Stimulated activated CD4-positive, alpha-beta T cell treated with anti-CD3 and anti-CD28 coated beads, Interleukin-4, amount 100 ng/mL, for 24 hours (primary cell): ENCODE measurements at places on chromosomes 7 and 10.

- DNase-seq, result no peak
Measured at GRCh38 chr7:102129636-102130370, 156.9 kb upstream of the SH2B2 start.

DNA sequence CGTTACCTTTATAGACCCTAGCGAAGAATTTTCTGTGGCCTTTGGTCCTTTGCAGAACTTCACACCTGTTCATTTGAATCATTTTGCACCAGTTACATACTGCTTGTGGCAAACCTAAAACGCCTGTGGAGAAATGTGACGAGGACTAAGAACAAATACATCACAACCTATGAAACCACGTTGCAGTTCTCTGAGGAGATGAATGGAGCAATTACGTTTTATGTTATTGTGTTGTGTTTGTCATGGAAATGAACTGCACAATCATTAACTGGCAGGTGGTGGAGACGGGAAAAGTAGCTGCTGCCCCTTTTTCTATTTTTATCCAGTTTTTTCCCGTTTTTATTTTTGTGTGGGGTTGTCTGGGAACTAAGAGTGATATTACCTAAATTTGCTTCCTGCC lies 505.5 kb downstream of the SDK1 start:
- no peak for DNase-seq

DNA sequence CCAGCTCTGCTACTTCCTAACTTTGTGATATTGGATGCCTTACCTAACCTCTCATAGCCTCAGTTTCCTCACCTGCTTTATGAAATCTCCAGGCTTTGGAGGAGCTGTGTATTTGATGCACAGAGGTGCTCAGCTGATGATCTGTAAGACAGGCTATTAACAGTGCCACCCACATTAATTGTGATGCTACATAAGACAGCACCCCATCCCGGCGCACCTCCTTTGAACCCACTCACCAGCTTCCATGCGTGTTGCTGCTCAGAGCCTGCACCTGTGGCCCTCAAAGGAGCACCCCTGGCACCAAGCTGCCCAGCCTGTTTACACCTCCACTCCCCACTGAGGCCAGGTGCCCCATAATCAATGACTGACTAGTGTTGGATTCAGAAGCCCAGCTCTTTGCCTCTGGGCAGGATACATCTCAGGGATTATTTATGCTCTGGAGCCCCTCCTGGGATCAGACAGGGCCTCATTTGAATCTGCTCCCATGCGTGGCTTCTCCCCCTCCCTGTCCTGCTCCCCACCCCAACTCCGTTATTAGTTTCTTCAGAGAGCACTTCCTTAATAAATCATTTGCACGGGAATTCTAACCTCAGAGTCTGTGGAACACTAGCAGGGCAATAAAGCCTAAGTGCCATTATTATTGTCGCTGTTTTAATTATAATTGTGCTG lies 87.7 kb downstream of the GFRA1 start:
- no peak for DNase-seq

- no peak for DNase-seq
Measured at GRCh38 chr7:142443216-142444010, 185.6 kb upstream of the PRSS58 start.

- no peak for DNase-seq
Measured at GRCh38 chr7:31082017-31082416, 29.9 kb downstream of the ADCYAP1R1 start.

DNA sequence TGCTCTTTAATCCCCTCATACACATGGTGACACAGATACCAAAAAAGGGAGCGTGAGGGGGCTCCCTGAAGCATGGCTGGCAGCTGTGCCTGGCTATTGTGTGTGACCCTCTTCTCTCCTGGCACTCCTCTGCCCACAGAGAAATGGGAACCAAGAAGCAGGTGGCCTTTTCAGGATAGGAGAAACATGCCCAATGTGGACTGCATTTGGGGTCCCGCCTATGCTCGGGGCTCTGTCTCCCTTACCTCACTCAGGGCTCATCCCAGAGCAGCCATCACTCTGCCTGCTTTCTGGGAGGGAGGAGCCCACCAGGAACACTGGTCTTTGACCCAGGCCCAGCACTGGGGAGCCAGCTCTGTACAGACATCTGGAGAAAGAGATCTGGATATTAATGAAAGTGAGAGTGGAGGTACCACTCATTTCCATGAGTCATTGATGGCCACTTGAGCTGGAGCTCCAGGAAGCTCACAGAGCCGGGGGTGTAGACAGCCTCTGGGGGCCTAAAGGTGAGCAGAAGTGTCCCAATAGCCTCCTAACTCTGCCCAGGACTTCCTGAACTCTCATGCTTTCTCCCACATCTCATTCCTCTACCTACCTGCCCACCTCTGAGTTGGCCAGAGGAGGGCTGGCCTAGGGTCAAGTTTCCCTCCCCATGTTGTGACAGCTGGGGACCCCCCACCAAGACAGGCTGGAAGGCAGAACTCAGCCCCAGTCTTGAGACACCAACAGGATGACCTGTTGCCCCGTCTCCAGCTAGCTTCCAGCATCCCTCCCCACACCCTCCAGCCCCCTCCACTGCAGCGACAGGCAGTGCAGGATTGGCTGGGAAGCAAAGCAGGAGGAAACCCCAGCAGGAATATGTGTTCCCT lies 42.6 kb downstream of the DRGX start:
- no peak for DNase-seq

GRCh38 chr7:38728145-38728544 lies 97.0 kb upstream of the AMPH start:
- DNase-seq, result no peak

DNA sequence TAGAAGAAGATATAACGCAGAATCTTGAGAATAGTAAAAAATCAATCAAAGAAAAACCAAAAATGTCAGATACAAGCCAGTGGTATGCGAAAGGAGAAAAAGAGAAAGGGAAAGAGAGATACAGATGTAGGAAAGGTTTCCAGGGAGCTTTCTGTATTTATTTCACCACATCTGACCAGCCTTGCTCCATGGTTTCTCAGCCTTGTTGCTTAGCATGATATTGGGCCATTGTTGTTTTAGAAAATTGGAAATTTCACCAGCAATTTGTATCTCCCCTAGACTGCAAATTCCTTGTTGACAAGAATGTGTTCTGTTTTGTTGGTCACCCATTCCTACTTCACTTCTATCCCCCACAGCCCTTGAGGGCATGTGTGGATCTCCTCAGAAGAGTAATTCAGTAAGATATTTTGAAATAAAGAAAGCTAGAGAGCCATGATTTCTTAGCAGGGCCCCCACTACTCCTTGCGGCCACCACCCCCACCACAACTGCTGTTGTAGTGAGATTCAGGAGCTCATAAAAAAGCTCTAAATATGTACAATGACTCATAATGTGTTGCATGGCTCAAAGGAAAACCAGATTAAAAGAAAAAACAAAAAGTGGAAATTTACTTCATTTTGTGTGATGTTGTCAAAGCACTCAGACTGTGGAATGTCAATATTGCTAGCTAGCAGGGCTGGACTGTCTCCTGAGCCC lies 138.7 kb downstream of the CHRM2 start:
- DNase-seq, result no peak

GRCh38 chr10:112951359-112952281 lies 1.6 kb downstream of the TCF7L2 start:
- DNase-seq, result peak; percentile 30

DNA sequence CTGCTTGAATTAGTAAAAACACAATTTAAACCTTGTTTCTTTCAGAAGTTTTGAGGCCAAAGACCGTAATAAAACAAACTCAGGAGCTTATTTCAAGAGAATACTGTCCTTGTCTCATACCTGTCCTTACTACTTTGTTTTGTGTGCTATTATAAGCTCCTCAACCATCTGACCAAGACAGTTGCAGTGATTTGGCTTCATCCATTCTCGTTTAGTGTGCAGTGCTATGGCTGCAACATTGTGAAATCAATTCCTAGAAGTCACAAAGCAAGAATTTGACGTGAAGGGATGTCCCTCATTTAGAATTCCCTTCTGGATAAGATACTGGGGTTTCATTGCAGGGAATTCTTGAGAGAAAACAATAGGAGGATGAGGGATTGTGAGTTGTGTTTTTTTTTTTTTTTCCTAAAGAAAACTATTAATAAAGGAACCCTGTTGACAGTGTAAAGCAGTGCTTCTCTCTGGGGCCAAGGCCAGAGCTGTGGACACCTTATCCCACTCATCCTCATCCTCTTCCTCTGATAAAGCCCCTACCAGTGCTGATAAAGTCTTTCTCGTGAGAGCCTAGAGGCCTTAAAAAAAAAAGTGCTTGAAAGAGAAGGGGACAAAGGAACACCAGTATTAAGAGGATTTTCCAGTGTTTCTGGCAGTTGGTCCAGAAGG lies at the start of gene OIT3:
Gene OIT3, plus strand, starts transcription at position 604 of the 663 bp plus-strand sequence. CDS start 60 bp downstream, outside the sequence.
- no peak for DNase-seq

DNA sequence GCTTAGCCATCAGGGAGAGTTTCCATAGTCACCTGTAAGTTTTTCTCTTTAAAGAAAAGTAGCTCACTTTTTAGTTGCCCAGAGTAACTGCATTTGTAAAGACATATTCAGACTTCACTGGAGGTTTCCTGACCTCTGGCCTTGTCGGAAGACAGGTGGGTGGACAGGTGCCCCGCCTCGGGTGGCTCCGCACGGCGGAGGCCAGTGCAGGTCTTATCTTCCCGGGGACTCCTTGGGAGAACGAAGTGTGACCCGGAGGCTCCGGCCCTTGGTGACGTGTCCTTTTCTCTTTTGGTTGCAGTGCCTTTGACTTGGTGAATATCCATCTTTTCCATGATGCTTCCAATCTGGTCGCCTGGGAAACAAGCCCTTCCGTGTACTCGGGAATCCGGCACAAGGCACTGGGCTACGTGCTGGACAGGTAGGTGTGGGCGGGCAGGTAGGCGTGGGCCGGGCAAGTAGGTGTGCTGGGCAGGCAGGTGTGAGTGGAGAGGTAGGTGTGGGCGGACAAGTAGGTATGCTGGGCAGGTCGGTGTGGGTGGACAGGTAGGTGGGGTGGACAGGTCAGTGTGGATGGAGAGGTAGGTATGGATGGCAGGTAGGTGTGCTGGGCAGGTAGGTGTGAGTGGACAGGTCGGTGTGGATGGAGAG lies 75.8 kb downstream of the NKX6-2 start:
- no peak for DNase-seq

GRCh38 chr10:119129721-119130120 lies 25.8 kb downstream of the DENND10 start:
- DNase-seq, result no peak

DNA sequence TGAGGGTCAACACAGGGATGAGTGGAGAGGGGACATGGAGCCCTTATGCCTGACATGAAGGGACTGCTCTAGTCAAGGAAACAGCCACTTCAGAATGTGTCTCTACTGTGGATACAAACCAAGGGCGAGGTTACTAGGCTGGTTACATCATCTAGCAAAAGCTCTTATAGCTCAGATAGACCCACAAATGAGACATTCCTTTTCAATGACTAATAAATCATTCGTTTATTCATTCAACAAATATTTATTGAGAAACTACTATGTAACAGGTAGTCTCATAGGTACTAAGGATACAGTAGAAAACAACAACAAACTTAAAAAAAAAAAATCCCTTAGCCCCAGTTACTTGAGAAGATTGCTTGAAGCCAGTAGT lies 219.5 kb downstream of the KIAA1217 start:
- no peak for DNase-seq

- no peak for DNase-seq
Measured at GRCh38 chr7:26419198-26419597, 127.5 kb downstream of the SNX10 start.

- no peak for DNase-seq
Measured at GRCh38 chr7:4861673-4862072, at the start of gene PAPOLB. TSS of gene PAPOLB (minus strand) at chr7:4862030. CDS start at chr7:4861810, 220 bp downstream.

- DNase-seq, result no peak
Measured at GRCh38 chr7:128069373-128070364, 38.4 kb upstream of the LRRC4 start.

GRCh38 chr7:1011297-1012003 lies 28.5 kb downstream of the CYP2W1 start:
- DNase-seq, result no peak

GRCh38 chr10:87503886-87504285 lies 807 bp upstream of the MINPP1 start:
- no peak for DNase-seq

DNA sequence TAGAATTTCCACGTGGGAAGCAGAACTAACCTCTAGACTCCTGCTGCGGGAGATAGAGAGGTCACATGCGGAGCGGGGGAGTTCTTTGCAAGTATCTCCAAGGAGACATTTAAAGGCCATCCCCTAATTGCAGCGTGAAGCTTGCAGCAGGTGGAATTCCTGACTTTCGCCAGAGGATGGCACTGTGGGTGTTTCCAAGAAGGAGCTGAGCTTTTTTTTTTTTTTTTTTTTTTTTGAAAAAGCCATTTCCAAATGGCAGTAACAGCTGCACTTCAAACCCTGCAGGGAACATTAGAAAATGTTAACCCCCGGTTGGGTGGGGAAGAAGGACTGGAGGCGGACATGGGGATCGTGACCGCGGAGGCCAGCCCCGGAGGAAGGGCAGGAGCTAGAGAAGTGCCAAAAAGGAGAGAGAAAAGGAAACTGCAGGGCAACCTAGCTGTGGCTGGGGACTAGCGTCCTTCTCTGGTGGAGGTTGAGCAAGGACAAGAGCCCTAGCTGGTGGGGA lies 487.7 kb downstream of the TYW1 start:
- DNase-seq, result peak; percentile 10

DNA sequence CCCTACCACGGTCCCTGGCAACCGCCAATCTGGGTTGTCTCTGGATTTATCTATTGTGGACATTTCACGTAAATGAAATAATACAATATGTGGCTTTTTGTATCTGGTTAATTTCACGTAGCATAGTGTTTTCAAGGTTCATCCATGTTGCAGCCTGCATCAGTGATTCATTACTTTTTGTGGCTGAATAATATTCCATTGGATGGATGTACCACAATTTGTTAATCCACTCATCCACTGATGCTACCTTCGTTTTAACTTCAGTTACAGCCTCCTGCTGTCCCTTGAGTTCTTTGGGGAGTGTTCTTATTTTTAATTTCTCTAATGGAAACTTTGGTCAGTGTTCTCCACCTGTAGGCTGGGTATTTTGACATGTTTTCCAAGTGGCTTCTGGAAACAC lies 49.5 kb downstream of the GRK5 start:
- no peak for DNase-seq

GRCh38 chr10:11035301-11035991 lies 17.8 kb downstream of the CELF2 start:
- no peak for DNase-seq

DNA sequence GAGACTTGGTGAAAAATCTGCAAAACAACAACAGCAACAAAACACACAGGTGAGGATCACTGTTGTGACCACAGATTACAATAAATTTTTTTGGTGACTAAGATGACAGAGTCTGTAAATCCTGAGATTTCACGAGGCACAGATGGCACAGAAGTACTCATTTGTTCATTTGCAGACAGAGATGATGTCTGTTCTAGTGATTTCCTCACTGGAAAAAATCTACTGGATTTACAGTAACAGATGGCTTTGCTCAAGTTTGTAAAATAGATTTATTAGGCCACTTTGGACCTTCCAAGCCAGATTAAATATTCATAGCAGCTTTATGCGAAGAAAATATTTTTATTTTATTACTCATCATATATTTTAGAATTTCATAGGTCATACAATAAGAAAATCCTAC lies 113.5 kb upstream of the IL6 start:
- DNase-seq, result no peak

GRCh38 chr10:92688927-92689662 lies 660 bp upstream of the HHEX start:
- DNase-seq, result no peak

- DNase-seq, result no peak
Measured at GRCh38 chr7:31850066-31850465, 163.1 kb downstream of the PPP1R17 start.

- no peak for DNase-seq
Measured at GRCh38 chr10:89646889-89647657, 2.0 kb upstream of the PANK1 start.

- DNase-seq, result no peak
Measured at GRCh38 chr10:93566435-93567276, at the start of gene FFAR4. TSS of gene FFAR4 (plus strand) at chr10:93566665. CDS start at chr10:93566721, 56 bp downstream.

- DNase-seq, result no peak
Measured at GRCh38 chr7:77674878-77675277, 21.4 kb upstream of the RSBN1L start.

GRCh38 chr7:30255064-30255769 lies 29.2 kb upstream of the ZNRF2 start:
- no peak for DNase-seq
